ENCODE measurements at places on chromosomes 16 and 17. TPM values are rescaled to one million over a fixed set of nuclear protein-coding genes. Genes with fewer than 3 reads are reported as not detected.

- DNase-seq, result no peak
Observed at GRCh38 chr17:67831268-67831667, 6.0 kb downstream of the BPTF start.

- DNase-seq, result no peak
Observed at GRCh38 chr17:41492351-41492750, 2.6 kb upstream of the KRT36 start.

The SEZ6L2 gene
- 1.8 TPM for total RNA-seq

- DNase-seq, result no peak
Observed at GRCh38 chr17:35732806-35733136, 1.3 kb downstream of the RASL10B start.

- DNase-seq, result no peak
Observed at GRCh38 chr17:6654841-6655731, 3.5 kb downstream of the C17orf100 start.

DNA sequence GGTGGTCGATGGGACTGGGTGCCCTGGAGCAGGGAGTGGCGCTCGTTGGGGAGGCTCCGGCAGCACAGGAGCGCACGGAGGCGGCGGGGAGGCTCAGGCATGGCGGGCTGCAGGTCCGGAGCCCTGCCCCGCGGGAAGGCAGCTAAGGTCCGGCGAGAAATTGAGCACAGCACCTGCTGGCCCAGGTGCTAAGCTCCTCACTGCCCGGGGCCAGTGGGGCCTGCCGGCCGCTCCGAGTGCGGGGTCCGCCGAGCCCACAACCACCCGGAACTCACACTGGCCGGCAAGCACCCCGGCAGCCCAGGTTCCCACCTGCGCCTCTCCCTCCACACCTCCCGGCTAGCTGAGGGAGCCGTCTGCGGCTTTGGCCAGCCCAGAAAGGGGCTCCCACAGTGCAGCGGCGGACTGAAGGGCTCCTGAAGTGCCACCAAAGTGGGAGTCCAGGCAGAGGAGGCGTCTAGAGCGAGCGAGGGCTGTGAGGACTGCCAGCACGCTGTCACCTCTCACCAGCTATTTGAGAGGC is 88.8 kb upstream of the EEF2KMT start:
- no peak for DNase-seq

- no peak for DNase-seq
Observed at GRCh38 chr17:77304746-77305473, 164.1 kb downstream of the SEC14L1 start.

- no peak for DNase-seq
Observed at GRCh38 chr16:68342620-68343019, 31.8 kb downstream of the PRMT7 start.

The CCT6B gene
- 2.3 TPM for total RNA-seq

DNA sequence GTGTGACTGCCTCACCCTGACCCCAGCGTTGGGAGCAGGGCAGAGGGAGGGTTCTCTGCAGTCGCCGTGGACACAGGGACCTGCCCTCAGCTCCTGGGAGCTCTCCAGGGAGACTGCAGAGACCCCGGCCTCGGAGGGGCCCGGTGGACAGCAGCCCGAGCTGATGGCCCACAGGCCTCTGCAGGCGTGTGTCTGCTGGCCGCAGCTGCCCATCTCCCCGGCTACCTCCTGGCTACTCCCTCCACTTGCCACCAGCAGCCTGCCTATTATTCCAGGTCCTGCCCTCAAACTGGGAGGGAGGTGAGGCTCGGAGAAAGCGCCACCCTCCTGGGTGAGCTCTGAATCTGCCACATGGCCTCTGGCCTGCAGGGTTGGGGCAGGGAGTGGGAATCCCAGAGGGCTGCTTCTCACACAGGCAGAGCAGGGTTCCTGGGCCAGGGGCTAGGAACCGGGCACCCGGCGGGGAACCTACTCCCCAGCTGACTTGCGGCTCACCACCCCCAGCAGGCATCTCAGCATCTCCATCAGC is 7.2 kb downstream of the SLC16A5 start:
- no peak for DNase-seq

The NUTF2 gene
- 59.8 TPM for total RNA-seq

DNA sequence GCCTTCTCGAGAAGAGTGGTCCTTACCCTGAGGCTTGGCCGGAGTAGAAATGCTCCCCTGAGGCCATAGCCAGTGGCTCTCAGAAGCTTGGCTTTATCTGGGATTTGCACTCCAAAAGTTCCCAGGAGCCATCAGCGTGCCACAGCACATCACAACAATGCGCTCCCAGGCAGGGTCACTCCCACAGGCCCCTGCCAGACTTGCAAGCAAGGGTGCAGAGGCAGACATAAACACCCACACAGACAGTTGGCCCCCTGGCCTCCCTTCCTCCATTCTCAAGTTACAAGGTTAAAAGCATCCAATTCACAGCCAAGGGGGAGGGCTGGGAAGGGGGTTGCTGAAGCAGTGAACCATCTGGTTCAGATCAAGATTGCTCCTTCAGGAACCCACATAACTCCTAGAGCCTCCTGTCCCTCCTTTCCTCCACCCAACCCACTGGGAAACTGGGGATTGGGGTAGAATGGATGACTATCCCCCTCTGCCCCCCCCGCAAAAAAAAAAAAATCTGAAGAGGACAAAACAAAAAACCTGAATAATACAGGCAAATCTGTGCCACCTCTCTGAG is 1.8 kb downstream of the ST3GAL2 start:
- no peak for DNase-seq

DNA sequence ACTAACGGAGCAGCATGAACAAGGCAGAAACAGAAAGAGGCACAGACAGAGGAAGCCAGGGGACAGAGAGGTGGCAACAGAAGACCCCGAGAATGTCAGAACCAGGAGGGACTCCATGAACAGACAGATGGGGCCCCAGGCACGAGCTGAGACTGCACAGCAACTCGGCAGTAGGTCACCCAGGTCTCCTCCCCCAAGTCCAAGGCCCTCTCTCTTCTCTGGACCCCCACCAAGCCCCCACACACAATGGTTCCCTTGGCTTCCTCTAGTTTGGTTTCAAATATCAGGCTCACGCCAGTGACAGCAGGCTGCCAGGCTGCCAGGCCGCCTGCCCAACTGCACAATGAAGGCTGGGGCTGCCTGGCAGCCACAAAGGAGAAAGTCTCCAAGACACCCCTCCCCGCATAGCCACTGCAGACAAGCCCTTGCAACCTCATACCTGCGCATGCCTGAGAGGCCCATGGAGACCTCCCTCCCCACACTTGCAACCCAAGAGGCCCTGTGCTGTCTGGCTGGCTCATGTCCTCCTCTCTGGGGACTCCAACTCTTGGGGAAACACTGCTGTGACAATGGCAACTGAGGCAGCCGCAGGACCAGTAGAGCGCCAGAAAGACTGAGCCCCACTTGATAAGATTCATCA is 54.8 kb downstream of the PIMREG start:
- DNase-seq, result no peak

The WFIKKN1 gene
- total RNA-seq, result 0.21 TPM

DNA sequence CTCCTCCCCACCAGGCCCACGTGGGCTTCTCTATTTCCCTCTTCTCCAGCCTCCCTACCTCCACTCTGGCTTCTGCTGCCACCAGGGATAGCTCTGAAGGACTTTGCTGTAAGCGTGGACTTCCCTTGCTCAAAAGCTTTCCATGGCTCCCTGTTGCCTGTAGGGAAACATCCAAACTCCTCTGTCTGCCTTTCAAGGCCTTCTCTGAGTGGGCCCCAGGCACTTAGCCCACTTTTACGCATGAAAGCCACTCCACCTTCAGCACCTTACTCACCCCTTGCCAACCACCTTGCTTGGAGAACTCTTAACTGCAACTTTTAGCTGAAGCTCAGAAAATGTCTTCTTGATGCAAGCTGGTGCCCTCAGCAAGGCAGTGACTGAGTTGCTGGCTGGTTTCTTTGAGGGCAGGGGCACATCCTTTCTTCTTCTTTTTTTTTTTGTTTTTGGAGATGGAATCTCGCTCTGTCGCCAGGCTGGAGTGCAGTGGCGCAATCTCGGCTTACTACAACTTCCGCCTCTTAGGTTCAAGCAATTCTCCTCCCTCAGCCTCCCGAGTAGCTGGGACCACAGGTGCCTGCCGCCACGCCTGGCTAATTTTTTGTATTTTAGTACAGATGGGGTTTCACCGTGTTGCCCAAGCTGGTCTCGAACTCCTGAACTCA is 52.0 kb upstream of the DLX4 start:
- DNase-seq, result no peak

GRCh38 chr17:74271901-74272561 is 2.0 kb upstream of the DNAI2 start:
- DNase-seq, result peak; percentile 82

DNA sequence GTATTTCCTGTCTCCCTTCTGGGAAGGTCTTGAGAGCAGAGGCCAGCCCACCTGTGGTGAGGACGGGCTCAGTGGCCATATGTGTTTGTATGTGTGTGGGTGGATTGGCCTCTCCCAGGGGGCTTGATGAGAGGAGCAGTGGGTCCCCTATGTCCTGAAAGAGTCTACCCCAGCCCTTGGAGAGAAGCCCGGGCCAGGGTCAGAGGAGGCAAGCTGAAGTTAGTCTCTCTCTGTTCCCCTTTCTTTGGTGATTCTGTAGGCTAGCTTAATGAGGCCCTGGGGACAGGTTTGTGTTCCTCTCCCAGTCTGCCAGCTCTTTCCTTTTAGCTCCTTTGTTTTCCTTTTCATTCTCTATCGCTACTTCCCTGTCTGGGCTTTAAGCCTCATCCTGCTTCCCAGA is 23.8 kb upstream of the NFATC3 start:
- no peak for DNase-seq

DNA sequence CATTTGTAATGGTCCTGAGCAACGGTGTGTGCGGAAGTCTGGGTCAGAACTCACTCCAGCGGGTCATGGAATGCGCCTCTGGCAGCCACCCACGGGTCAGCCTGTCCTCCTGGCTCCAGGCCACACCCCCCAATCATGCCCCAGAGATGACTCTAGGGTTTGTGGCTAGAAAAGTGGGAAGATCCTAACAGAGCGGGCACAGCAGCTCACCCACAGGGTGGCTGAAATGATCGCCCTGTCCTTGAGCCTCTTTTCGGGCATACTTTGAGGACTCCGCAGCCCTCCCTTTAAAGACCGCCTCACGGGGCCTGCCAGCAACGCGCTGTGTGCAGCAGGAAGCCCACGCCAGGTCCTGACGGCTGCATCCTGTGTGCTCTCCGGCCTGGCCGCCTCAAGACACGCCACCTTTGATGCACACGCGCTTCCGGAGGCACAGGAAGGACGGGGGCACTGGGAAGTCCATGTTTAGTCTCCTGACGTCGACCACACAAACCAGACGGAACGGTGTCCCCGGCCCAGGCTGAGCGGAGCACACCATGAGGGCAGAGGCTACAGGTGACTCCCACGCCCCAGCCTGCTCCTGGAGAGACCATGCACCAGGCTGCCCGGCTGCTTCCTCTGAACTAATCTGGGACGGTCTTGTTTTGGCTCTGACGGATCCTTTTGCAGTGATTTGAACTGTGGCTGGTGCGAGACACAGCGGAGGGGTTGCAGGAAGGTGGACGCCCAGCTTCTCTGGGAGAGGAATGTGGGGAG is 92.9 kb downstream of the TBC1D16 start:
- peak; percentile 30 for DNase-seq

The GRB7 gene
- 2.5 TPM for total RNA-seq

The CCL22 gene
- 0.10 TPM for total RNA-seq

DNA sequence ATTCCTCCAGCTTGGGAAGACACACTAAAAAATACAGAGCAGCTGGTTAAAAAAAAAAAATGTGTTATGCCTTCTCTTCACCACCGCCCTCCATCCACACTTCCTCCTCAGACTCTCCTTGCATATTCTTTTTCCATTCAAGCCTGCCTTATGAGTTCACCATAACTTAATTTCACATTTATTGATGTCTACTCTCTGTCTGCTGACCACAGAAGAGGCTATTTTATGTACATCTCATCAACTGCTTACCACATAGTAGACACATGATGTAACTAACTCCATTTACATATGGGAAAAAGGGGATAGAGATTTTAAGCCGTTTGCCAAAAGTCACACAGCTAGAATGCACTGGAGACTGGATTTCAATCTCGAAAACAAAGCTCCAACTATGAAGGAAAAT is 409.8 kb downstream of the CDH11 start:
- DNase-seq, result no peak

DNA sequence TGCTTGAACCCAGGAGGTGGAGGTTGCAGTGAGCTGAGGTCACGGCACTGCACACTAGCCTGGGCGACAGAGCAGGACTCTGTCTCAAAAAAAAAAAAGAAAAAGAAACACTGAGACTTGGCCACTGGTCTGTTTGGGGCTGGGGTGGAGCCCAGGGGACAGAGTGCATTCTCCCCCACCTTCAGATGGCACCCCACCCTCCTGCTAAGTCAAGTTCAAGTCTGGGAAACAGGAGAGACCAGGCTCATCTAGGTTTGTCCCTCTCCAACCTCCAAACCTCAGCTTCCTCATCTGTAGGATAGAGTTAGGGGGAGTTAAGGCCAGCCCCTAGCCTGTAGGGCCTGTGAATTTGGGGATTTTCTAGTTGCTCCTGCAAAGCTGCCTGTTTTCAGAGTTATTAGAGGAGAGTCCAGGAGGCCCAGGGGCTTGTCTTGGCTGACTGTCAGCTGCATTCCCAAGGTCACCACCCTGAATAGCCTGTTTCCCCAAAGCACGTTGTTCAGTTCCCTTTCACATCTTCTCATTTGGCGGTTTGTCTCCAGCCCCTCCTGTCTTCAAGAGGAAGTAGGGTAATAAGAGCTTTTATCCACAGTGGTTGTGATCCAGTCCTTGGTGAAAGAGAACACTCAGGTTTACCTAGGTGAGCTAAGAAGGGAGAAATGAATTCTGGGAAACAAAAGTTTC is 2.2 kb downstream of the MT3 start:
- no peak for DNase-seq

- no peak for DNase-seq
Observed at GRCh38 chr16:49709057-49709456, 146.9 kb downstream of the ZNF423 start.

DNA sequence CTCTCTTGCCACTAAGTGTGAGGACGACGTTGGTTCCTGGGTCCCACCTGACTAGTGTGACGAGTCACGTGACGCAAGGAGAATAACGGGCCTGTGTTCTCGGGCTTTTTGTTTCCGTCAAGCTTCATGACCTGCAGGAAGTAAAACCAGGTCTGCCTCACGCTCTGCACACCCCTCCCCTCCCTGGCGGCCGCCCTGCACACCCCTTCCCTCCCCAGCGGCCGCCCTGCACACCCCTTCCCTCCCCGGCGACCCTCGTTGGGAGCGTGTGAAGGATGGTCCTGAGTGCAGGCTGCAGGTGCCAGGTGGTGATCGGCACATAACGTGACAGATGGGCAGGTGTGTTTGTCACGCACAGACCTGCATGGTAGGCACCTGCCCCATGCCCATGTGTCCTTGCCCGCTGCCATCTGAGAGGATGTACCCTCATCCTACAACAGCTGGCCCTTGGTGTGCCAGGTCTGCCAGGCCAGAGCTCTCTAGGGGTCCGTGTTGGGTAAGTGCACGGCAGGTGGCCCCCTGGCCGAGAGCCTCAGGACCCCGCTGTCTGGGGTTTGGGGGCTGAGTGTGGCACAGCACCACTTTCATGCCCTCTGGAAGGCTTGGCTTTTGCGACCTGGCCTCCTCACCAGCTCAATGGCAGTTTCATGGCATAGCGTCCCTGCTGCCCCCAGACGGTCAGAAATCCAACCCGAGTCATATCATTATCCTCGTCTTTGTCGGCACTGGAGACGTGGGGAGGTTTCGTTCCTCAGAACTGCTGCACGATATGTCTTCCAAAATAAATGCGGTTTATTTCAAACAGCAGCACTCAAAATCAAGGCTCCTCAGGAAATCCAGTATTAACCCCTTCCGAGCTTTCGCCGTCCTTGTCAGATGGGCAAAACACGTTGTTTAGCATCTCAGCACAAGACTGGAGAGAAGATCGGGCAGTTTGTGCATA is 191.8 kb upstream of the CHMP6 start:
- no peak for DNase-seq

All from left cardiac atrium (tissue), 4 donors.